ENCODE measurements at places on chromosomes 7 and 10.

GRCh38 chr10:65301181-65301580 is 1624.7 kb upstream of the LRRTM3 start:
- no peak for DNase-seq

- no peak for DNase-seq
These were observed 18.2 kb downstream of the FAM25A start for GRCh38 chr10:87038286-87038717.

- DNase-seq, result no peak
These were observed 9.6 kb upstream of the MYPN start for GRCh38 chr10:68099736-68100135.

DNA sequence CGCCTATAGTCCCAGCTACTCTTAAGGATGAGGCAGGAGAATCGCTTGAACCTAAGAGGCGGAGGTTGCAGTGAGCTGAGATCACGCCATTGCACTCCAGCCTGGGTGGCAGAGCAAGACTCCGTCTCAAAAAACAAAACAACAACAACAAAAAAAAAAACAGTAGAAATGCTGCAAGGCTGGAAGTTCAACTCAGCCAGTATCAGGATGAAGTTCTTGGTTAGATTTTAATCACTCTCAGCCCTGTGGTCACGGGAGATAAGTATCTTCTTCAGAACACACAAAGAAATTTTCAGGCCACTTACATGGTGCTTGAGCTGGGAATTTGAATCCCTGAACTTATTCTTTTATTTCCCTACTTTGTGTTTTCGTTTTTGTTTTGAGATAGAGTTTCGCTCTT is 120.4 kb downstream of the MARCHF5 start:
- no peak for DNase-seq

GRCh38 chr7:148116195-148116594 is 474.4 kb upstream of the C7orf33 start:
- DNase-seq, result no peak

- DNase-seq, result no peak
These were observed 82.2 kb downstream of the PARD3 start for GRCh38 chr10:34732926-34733325.

DNA sequence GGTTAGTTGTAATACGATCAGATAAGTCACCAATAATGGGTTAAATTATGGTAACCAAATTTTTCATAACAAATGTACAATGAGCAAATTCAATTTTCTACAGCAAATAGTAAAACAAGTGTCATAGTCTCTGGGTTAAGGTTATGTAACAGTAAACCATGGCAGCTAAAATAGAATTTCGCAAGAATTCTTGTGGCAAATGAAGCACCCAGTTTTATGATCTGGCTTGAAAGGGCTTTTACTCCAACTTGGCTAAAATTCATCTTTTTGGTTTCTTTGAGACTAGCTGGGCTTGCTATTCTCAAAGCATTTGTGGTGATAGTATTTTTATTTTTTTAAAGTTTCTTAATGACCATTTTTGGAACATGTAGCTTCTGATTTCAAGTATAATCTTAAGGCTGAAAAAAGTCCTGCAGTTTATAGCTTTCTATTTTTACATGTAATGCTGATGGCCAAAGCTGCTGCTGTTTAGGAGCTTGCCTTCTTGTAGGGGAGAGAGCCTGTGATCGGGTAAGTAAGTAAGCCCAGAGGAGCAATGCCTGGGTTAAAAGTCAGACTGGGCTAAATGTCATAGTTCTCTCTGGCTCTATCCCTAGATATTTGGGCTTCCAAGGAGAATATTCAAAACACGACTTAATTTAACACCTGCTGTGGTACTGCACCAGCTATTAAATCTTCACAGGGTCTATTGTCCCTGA is 55.5 kb upstream of the SYPL1 start:
- DNase-seq, result no peak
